ENCODE measurements at places on chromosomes 2 and 18. TPM values are rescaled to one million over a fixed set of nuclear protein-coding genes. Genes with fewer than 3 reads are reported as not detected.

Gene ASXL3
- polyA plus RNA-seq = 6.7 TPM

Gene SEPTIN10
- 124 TPM for polyA plus RNA-seq

- DNase-seq = no peak
Measured at GRCh38 chr2:200431996-200432705, 77.7 kb downstream of the KCTD18 start.

GRCh38 chr18:6434481-6434880 is 19.8 kb upstream of the L3MBTL4 start:
- DNase-seq = no peak

Gene DIPK1C
- 0.08 TPM for polyA plus RNA-seq

DNA sequence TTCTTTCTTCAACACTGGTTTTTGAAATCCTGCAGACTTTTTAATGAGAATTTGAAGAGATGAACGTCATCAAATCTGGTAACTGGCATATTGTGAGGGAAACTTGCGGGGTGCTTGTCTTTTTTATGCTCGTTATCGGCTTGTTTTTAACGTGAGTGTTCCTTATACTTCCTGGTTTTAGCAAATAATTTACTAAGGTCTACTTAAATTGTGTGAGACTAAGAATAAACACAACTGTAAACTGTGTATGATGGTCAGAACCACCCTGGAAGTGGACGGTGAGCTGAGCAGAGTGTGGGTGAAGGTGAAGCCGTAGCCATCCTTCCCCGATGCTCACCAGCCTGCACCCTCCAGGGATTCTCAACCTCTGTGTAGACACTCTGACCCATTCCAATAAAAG is 82.3 kb upstream of the CDC42EP3 start:
- no peak for DNase-seq

GRCh38 chr2:54047091-54047490 is 68.3 kb upstream of the ACYP2 start:
- DNase-seq = no peak

Gene TLX2
- polyA plus RNA-seq = 0.10 TPM

- DNase-seq = no peak
Measured at GRCh38 chr2:207792244-207792785, 22.6 kb upstream of the FZD5 start.

Gene VWA3B
- 0.26 TPM for polyA plus RNA-seq

DNA sequence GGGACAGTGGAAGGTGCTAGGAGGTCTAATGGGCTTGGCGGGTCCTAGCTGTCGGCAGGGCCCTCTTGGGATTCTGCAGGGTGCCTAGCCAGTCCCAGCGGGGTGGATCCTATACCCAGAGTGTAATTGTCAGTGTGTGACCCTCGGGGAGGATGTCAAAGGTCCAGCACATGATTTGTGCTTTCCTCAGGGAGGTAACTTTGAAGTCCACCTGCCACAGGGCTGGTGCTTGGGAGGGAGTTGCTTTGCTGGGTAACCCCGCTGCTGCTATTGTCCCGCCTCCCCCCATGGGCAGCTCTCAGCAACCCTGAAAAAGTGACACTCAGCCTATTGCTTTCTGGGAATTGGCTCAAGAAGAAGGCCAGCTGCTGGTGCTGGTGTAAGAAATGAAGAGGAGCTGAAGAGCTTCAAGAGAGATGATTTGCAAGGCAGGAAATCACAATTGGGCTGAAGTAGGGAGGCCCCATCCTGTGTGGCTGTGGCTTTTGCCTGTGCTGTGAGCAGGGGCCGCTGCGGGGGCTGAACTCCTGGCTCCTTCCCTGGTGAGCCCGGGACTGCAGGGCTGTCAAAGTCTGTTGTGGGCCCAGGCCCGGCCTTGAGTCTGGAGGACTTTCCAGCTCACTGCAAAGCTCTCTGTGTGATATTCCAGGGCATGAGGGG is 36.4 kb downstream of the EMILIN2 start:
- DNase-seq = no peak

DNA sequence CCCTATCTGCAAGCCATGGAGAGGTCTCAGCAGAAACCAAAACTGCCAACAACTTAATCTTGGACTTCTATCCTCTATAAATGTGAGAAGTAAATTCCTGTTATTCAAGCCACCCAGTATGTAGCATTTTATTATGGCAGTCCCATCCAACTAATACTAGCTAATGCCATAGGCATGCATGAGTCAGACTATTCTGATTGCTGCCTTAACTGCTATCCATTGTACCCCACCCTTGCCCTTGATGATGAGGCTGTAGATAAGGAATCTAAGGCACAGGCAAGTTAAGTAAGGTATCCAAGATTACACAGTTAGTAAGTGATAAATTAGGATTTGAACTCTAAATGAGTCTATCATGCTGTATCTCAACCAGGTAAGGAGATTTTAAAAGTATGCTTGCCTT is 223.0 kb downstream of the UBE2E3 start:
- DNase-seq = no peak

Gene SLC35F6
- 16.1 TPM for polyA plus RNA-seq

DNA sequence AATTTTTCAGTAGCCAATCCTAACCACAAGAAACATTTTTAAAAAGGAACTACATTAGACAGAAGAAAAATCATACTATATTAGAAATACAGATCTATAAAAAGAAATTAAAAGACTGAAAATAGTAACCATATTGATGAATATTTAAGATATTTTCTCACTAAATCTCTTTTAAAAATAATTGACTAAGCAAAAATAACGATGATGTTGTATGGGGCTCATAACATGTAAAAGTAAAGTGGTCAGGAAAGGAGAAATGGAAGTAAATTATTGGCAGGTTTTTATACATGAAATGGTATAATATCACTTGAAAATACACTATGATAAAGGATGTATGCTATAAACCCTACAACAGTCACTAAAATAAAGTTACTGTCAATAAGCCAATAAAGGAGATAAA is 5.4 kb downstream of the WDPCP start:
- DNase-seq = no peak
